ENCODE measurements at places on chromosomes 11 and 22.
A peak's percentile ranks its signal among the peaks of the same experiment; 100 is the strongest.

GRCh38 chr11:117997823-117998579 is 11.8 kb downstream of the IL10RA start:
- DNase-seq, result no peak

DNA sequence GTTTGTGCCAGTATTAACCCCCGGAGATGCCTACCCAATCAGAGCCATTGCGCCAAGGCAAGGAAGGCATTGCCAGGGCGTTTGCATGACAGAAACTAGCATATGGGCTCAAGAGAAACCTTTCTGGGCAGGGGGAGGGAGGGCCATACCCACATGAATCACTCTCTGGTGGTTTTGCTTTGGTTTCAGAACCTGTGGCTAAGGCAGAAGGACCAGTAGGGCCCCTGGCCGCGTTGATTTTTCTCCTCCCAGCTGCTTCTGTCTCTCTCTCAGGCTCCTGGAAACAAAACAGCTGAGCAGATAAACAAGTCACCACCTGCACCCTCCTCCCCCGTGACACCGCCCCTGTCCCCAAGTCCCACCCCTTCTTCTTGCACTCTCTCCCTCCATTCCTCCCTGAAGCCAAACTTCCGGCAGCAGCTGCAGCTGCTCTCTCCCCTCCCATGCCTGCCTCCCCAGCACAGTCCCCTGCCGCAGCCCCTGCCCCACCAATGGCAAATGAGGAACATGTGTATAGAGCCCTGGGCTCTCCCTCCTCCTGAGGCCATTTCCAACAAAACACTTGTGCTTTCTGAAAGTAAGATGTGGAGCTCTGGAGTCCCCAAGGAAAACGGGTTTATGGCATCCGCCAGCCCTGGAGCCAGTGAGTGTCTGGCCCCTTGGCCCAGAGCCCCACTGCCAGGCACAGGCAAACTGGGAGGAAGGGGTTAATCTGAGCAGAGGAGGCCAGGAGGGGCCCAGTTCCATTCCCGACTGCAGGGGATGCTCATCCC is 39.0 kb upstream of the ADA2 start:
- peak; percentile 23 for DNase-seq

GRCh38 chr11:102555091-102555490 is 24.5 kb upstream of the MMP7 start:
- no peak for DNase-seq

- DNase-seq, result no peak
Observed at GRCh38 chr22:24460418-24461089, 33.2 kb downstream of the ADORA2A start.

GRCh38 chr11:2539371-2540222 is 94.8 kb downstream of the KCNQ1 start:
- no peak for DNase-seq

DNA sequence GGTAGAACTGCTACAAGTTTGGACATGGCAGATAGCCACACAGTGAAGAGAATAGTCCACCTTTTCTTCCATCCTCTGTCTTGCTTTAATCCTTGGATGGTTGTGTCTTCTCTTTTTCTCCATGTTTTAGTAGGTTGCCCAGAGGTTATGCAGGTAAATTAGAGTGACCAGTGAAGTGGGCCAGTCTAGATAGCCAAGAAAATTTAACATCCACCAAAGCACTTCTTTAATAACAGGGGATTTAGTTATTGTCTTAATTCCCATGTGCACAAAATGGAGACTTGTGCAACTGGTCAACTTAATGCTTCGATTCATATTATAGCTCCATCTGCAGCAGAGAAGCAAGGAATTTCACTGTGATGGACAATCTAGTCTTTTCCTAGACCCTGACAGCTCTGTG is 58.8 kb upstream of the RCN1 start:
- no peak for DNase-seq

DNA sequence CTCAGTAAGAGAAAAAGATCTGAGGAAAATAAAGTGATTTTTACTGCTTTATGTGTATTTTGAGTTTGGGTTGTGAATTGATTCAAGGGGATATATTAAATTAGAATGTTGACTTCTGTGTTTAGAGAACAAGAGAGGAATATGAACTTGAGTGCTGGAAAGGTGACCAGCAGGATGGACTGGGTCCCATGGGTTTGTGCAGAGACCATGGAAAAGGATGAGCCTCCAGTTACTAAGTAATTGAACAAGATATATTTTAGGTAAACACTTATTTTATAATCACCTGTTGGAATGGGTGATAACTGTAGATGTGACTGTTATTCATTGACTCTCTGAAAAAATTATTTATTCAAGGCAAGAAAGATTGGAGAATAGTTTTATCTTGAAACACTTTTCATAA is 82.0 kb upstream of the TOP3B start:
- no peak for DNase-seq

DNA sequence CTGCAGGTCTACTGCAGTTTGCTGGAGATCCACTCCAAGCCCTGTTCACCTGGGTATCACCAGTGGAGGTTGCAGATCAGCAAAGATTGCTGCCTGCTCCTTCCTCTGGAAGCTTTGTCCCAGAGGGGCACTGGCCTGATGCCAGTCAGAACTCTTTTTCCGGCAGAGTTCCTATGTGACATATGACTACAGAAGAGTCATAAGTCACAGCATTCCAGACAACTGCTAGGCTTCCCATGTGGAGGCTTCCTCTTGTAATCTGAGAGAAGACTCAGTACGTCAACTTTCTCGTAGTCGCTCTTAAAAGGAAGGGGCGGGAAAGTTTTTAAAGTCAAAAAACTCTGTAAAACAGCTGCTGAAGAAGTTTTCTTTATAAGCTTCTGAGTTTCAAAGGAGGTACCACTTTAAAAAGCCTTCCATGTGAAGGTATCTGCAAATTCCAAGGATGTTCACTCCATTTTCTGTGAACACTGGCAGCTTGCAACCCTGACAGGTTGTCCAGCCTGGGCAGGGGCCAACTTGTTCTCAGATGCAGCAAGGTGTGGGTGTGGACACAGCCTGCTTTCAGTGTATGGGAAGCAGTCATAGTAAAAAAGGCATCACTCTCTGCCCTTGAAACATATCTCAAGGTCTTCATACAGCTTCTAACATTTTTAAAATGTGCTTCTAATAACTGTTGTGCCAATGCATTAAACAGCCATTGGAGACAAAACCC is 97.8 kb downstream of the ME3 start:
- no peak for DNase-seq

- DNase-seq, result no peak
Observed at GRCh38 chr11:46246521-46246920, 30.9 kb upstream of the CREB3L1 start.

DNA sequence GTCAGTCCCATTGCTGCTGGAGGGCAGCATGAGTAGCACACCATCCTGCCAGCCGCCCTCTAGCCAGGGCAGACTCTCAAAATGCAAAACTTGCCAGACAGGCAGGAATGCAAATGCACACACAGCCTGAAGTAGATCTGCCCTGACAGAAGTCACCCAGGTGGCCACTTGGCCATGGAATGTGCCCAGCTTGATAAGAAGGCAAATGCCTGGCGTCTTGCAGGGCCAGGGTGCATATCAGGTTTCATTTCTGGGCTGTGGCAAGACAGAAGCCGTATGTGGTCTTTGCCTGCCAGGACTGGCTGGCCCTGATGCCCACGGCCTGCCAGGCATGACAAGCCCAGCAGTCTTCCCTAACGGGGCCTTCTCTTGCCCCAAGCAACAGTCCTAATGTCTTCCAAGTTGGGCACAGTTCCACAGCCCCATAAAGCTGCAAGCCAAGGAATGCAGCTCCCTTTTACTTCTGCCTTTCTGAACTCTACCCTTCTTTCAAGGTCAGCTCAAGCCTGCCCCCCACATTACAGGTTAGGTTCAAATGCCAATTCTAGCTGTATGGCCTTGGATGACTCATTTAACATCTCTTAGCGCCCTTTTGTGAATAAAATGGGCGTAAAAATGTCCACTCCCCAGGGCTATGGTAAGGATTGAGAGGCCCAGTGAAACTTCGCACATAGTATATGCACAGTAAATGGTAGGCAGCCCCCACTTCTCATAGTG is 29.7 kb downstream of the POU2AF3 start:
- DNase-seq, result no peak

GRCh38 chr11:74468936-74469335 is 1.6 kb upstream of the KCNE3 start:
- DNase-seq, result no peak

DNA sequence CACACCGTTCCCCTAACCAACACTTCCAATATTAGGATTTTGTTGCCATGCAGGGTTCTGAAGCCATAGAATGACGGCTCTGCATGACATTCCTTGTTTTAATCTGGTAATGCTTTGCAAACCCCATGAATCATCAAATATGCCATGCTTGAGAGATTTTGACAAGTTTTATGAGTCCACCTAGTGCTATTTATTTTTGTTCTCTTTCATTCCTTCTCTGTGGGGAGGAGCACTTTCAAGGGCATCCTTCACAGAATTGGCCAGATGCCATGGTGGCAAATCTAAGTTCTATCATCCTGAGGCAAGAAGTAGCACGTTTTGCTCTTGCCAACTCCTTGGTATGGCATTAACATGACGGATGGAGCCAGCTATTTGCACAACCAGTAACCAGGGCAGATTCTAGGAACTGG is 268.4 kb downstream of the FAM76B start:
- DNase-seq, result no peak

GRCh38 chr22:39175353-39176142 is 23.1 kb upstream of the CBX7 start:
- DNase-seq, result no peak

DNA sequence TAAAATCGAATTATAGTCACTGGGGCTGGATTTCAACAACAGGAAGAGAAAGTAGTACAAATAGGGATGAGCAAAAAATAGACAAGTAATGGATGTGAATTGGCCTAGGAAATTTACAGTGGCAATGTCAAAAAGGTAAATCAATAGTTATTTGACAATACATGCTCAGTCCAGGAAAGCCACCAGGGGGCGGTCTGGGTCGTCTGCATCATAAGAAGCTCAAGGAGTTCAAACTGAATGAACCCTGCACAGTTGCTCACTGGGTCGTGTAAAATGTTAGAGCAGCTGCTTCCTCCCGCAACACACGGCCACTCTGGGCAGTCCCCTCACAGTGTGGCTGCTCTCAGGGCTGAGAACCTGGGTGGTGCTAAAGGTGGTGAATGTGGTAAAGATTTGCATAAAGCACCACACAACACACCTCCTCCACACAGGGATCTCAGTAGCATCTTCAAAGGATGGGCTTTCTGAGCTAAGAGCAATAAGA is 85.9 kb downstream of the ZNF280B start:
- DNase-seq, result peak; percentile 62

GRCh38 chr22:27487600-27488452 is 313.7 kb downstream of the MN1 start:
- DNase-seq, result no peak

DNA sequence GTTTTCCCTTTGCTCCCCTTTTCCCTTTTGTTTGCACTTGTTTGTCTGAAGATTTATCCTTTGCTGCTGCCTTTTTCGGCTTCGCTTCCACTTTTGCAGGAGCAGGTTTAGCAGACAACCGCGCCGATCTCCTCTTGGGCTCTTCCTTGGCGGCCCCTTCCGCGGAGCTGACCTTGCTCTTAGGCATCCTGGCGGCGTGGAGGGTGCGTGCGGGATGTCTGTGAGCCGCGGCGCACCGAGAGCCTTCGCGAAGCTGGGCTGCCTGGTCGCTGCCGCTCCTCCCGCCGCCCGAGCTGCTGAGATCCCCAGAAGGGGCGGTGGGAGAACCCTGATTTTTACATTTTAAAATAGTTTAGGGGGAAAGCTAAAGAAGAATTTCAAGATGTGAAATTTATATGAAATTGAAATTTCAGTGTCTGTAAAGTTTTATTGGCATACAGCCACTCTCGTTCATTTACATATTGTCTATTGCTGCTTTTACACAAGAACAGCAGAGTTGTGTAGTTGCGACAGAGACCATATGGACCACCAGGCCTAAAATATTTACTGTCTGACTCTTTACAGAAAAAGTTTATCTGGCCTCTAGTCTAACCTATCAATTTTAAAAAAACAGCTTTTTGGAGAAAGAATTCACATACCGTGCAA is 105.2 kb upstream of the RRM1 start:
- no peak for DNase-seq

- no peak for DNase-seq
Observed at GRCh38 chr11:12863605-12864121, 145.5 kb upstream of the RASSF10 start.

DNA sequence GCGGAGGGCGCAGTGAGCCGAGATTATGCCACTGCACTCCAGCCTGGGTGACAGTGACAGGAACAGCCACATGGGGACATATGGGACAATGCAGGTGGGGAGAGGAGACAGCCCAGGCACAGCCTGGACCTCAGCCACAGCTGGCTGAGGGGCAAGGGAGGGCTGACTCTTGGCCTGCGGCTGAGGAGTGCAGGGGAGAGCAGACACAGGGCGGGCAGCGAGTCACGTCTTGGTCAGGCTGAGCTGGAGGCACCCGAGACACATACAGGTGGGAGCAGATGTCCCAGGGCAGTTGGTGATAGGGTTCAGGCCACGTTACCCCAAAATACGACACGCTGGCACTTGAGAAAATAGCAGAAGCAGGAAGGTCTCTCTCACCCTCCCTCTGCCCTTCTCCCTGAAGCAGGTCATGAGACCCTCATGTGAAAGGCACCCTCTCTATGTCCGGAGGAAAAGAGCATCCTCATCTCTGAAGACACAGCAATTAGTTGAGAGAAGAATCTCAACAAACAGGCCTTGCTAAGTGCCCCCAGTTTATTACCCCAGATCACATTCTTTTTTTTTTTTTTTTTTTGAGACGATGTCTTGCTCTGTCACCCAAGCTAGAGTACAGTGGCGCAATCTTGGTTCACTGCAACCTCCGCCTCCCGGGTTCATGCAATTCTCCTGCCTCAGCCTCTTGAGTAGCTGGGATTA is 10.5 kb downstream of the KIAA0930 start:
- DNase-seq, result no peak

GRCh38 chr22:17976121-17976520 is 48.2 kb downstream of the MICAL3 start:
- no peak for DNase-seq

- no peak for DNase-seq
Observed at GRCh38 chr11:76614471-76615179, 55.9 kb downstream of the LRRC32 start.

- DNase-seq, result no peak
Observed at GRCh38 chr11:8790968-8791367, 108.4 kb downstream of the RPL27A start.

DNA sequence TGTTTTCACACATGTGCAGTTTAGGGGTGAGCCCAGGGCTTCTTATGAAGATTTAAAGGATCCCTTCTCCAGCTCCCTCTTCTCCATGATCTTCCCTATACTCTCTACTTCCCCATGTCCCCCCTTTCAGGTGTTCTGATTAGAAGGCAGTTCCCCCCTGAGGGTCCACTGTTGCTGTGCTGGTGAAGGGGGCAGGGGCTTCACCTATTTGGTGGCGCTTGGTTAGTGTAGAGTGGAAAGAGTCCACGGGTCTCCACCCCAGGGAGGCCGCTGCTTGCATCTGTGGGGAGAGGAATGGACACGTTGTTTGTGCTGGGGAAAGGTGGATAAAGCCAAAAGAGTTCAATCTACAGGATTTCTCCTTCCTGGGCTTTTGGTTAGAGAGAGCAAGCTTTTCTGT is 49.3 kb downstream of the BCR start:
- DNase-seq, result no peak
